Suppressor macrophage treated with lipopolysaccharide for 4 hours (primary cell): ENCODE measurements at places on chromosomes 3 and 15.
A peak's percentile ranks its signal among the peaks of the same experiment; 100 is the strongest.

DNA sequence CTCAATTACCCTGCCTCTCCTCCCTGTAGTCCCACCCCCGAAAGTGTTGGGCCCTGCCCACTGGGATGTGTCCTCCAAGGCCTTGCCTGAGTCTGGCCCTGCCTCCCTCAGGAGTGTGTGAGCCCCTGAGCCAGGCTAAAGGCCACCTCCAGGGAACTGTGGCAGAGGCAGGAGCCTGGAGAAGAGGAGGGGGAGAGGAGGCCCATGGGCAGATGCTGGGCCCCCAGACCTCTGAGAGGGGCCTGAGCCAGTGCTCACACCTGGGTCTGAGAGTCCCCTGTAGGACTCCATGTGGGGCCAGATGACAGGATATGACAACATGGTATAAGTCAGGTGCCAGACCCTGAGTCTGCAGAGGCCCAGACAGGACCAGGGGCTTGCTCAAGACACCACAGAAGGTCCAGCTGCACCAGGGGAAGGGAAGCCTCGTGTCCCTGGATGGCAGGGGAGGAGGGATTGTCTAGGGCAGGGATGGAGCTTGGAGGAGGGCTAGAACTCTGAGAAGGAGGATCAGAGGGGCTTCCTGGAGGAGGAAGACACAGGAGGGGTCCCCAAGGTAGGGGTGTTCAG is 217.9 kb downstream of the TBC1D2B start:
- no peak for DNase-seq

- DNase-seq, result no peak
Measured at GRCh38 chr3:116135457-116136085, 309.7 kb downstream of the LSAMP start.

DNA sequence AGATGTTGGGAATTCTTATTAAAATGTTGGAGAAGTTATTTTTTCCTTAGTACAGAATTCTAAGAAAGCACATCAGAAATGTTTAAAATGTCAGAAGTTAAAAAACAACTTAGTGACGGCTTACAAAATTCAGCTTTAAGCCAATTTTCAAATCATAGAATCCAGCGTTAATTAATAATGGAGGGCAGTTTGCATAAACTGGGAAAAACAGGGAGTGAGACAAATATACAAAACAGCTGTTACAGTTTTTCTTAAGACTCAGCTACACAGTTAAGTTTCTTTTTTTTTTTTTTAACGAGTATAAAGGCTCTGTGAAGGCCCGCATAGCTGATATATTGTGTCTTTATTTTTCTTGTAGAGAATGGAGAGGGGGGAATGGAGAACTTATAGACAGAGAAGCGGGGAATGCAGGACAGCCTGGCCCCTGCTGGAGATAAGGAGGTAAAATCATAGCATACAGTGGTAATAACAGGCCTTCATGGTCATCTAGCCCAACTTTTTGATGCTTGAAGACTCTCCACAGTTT is 164.4 kb downstream of the BBX start:
- DNase-seq, result no peak

DNA sequence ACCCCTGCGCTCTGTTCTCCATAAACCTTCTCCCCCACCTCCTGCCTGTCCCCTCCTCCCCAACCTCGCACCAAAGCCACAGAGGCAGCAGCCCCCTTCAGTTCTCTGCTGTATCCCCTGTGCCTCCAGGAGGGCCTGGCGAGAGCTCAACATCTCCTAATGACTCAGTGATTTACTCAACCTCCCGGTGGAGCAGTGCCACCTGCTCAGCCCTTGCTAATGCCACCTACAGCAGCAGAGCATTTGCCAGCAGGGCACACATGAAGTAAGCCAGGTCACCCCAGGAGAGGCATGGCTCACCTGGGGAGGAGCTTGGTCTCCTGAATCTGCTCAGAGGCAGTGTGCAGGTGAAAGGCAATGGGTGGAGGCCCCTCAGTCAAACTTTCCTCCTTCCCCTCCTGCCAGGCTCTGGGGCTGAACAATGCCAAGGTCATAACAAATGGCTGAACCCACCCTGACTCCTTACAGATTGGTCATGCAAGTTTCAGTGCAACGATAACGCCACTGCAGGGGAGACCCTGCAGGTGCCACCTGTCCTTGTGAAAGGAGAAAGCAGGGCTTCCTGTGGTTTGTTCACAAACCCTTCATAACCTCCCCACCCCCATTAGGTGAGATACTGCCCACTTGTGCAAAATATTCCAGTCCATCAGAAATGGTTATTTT is 19.8 kb downstream of the TRPM1 start:
- DNase-seq, result no peak

- no peak for DNase-seq
Measured at GRCh38 chr3:131907796-131908195, 127.0 kb downstream of the CPNE4 start.

DNA sequence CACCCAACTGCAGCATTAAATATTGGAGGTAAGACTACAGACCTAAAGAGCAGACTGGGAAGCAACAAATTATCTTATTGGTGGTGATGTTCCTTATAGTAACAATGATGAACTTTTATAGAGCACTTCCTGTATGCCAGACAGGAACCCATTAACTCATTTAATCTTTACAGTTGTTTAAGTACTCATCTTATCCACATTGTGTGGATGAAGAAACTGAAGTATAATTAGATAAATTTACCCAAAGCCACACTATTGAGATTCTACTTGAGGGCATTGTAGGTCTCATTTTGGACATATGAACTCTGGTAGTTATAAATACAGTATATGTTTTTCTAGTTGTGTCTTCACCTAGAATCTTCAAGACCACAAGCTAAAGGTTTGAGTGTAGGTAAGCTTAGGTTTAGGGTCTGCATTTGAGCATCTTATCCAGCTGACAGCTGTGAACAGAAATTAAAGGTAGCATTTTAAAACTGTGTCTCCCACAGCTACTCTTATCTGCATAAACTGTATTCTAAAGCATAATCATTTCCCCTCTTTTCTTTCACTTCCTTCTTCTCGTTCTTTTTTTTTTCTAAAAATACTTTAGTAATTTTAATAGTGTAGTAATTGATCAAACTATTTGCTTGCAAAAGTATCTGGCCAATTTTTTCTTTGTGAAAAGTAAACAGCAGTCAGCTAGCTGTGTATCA is 138.2 kb downstream of the UBE2E2 start:
- peak; percentile 14 for DNase-seq
